Aorta (tissue), 5 donors: ENCODE measurements at places on chromosomes 12 and 14. TPM values are rescaled to one million over a fixed set of nuclear protein-coding genes. Genes with fewer than 3 reads are reported as not detected.

DNA sequence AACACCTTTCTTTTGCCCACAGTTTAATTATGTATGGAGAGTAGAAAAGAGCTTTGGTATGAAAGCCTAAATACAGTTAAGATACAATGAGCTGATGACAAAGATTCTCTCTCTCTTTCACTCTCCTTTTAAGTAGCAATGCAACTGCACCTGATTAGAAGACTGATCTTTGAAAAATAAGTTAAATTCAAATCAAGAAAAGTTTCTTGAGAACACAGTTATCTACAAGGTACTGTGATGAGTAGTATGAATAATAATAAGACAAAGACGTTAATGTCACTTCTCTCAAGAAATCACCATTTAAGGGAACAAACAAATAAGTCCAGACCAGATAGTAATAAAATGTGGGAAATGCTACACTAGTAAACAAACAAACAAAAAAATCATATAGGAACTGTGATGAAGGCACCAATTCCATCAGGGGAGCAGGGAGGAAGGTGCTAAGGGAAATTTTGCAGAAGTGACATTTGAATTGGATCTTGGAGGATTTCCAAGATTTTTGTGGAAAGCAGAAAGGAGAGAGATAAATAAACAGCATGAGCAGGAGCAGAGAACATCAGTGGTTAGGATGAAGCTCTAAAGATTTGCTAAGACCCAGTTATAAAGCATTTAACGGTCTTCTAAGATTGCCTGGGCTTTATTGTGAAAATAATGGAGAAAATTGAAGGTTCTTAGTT, 65.2 kb upstream of the STK38L start:
- no peaks in the 10 kb centered on the region for H3K27me3 ChIP-seq
- no peaks in the 10 kb centered on the region for H3K36me3 ChIP-seq
- H3K4me3 ChIP-seq, result no peak overlapping the region
- H3K4me1 ChIP-seq, result no peaks in the 10 kb centered on the region

GRCh38 chr12:8603286-8603685, 9.4 kb downstream of the AICDA start:
- H3K4me3 ChIP-seq, result no peak overlapping the region
- H3K27ac ChIP-seq, result no peak overlapping the region
- DNase-seq, result no peak
- H3K27me3 ChIP-seq, result no peaks in the 10 kb centered on the region
- H3K4me1 ChIP-seq, result no peaks in the 10 kb centered on the region
- no peaks in the 10 kb centered on the region for H3K36me3 ChIP-seq

DNA sequence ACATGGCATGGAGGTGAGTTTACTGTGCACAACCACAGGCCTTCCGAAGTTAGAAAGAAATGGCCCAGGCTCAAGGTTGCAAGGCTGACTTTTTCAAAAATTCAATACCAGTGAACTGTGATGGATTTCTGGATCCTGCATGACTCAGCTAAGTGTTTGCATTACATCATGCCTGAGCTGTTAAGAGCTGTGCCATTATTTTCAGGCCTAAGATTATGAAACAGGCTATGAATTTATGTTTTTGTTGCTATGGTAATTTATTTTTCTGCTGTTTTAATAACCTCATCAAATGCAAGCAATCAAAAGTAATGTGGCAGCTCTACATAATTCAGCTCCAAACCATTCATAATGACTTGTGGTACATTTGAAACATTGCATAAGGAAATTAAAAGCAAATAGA, 457.7 kb upstream of the TMEM132C start:
- DNase-seq, result no peak

GRCh38 chr12:131690320-131690719, 20.6 kb upstream of the SFSWAP start:
- H3K4me3 ChIP-seq, result no peak overlapping the region
- H3K27me3 ChIP-seq, result no peaks in the 10 kb centered on the region

DNA sequence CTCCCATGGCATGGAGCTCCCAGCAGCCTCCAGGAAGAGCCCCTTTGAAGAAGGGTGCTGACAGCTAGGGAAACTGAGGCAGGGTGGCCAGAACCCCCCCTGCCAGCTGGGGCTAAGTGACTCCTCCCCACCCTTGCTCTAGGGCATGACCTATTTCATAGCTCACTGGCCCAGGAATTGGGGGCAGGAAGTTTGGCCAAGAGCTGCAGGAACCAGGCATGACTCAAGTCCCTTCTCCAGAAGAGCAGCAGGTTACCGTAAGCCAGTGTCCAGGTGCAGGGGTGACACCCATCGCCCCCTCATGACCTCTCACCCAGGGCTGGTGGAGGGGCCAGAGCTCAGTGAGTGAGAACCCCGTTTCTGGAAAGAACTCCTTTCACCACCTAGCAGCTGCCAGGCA, 1.9 kb downstream of the RASAL1 start:
- H3K27ac ChIP-seq, result no peak overlapping the region
- H3K36me3 ChIP-seq, result no peaks in the 10 kb centered on the region
- no peaks in the 10 kb centered on the region for H3K27me3 ChIP-seq

GRCh38 chr12:32197421-32197820, 90.8 kb downstream of the BICD1 start:
- no peak for DNase-seq
- H3K4me1 ChIP-seq, result no peaks in the 10 kb centered on the region
- H3K27ac ChIP-seq, result no peak overlapping the region
- H3K27me3 ChIP-seq, result no peaks in the 10 kb centered on the region

- DNase-seq, result no peak
- peaks cover 6% of the 10 kb centered on the region for H3K4me1 ChIP-seq
- no peak overlapping the region for H3K4me3 ChIP-seq
- peak overlapping the region; percentile 95 for H3K27ac ChIP-seq
- H3K27me3 ChIP-seq, result no peaks in the 10 kb centered on the region
- no peaks in the 10 kb centered on the region for H3K36me3 ChIP-seq
Measured at GRCh38 chr12:27277846-27278260, 33.8 kb downstream of the STK38L start.

DNA sequence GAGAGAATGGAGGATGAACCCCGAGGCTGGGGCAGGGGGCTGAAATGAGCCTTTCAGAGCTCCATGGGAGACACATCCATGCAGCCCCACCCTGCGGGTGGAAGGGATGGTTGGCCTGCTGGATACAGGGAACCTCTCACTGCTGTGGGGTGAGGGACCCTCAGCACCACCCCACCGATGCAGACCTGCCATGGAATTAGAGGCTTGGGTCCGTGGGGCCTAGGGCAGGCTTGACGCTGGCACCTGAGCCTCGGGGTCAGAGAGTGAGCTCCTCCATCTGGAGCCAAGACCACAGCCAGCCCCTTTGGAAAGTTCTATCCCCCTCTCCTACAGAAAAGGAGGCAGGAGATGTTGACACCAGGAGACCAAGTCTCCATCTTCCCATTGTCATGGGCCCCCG, 7.4 kb upstream of the KRT74 start:
- H3K4me1 ChIP-seq, result no peaks in the 10 kb centered on the region
- H3K36me3 ChIP-seq, result no peaks in the 10 kb centered on the region
- no peaks in the 10 kb centered on the region for H3K27me3 ChIP-seq
- no peak overlapping the region for H3K4me3 ChIP-seq
- DNase-seq, result no peak

GRCh38 chr14:71472356-71473340, 459.6 kb upstream of the RGS6 start:
- H3K36me3 ChIP-seq, result no peaks in the 10 kb centered on the region
- H3K4me1 ChIP-seq, result no peaks in the 10 kb centered on the region
- no peak overlapping the region for H3K4me3 ChIP-seq
- DNase-seq, result no peak
- no peaks in the 10 kb centered on the region for H3K27me3 ChIP-seq

DNA sequence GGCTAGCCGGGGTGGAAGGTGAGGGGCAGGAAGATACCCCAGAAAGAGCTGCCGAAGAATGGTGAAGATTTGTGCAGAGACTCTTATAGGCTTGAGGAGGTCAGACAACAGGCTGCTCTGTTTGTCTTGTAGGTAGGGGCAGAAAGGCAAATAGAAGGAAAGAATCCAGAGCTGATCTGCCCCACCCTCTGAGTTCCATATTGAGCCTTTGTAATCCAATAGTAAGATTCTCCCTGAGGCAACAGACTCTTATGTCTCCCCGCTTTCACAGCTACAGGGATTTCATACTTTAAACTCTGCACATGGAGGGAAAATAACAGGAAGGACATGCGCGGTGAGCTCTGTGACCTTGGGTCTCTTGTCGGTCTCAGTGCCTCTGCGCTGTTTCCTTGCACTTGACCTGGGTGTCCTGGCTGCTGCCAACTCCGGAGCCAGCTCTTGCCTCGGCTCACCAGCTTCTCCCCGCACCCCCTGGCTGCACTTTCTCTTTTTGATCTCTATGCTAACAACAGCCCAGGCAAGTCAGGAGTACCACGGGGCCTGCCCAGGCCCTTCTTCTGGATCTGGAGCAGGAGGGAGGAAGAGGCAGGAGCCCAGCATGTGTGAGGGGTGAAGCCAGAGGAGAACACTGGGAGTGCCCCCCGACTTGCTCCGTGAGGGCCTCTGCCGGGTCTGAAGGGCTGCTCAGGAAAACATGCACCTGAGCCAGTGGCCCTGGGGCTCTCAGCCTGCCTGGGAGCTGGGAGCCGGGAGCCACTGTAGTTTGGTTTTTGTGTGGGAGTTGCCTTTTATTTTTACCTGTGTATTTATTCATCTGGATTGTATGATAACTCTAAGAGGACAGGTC, 75.8 kb downstream of the PPP1R36 start:
- no peak overlapping the region for H3K27ac ChIP-seq
- H3K27me3 ChIP-seq, result no peaks in the 10 kb centered on the region
- DNase-seq, result no peak
- H3K4me3 ChIP-seq, result no peak overlapping the region
- no peaks in the 10 kb centered on the region for H3K36me3 ChIP-seq

DNA sequence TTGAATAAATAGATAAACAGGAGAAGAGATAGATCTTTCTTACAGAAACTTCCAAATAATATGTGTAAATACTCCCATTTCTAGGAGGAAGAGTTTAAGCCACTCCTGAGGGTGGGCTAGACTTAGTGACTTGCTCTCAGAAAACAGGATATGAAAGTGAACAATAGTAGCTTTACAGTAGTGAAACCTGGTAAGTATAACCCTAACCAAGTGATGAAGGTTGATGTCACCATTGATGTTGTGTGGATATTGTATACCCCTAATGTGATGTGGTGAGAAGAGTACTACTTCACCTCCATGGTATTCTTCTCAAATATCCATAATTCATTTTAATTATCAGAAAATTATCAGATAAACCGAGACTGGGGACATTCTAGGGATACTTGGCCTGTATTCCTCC, 20.9 kb downstream of the AKAP6 start:
- H3K36me3 ChIP-seq, result no peaks in the 10 kb centered on the region
- H3K4me1 ChIP-seq, result no peaks in the 10 kb centered on the region
- no peaks in the 10 kb centered on the region for H3K27me3 ChIP-seq
- DNase-seq, result no peak
- no peak overlapping the region for H3K27ac ChIP-seq
- no peak overlapping the region for H3K4me3 ChIP-seq

- no peak for DNase-seq
- H3K4me3 ChIP-seq, result no peak overlapping the region
- no peaks in the 10 kb centered on the region for H3K4me1 ChIP-seq
- no peaks in the 10 kb centered on the region for H3K36me3 ChIP-seq
- no peaks in the 10 kb centered on the region for H3K27me3 ChIP-seq
Measured at GRCh38 chr14:87264272-87264785, 728.7 kb downstream of the GALC start.

DNA sequence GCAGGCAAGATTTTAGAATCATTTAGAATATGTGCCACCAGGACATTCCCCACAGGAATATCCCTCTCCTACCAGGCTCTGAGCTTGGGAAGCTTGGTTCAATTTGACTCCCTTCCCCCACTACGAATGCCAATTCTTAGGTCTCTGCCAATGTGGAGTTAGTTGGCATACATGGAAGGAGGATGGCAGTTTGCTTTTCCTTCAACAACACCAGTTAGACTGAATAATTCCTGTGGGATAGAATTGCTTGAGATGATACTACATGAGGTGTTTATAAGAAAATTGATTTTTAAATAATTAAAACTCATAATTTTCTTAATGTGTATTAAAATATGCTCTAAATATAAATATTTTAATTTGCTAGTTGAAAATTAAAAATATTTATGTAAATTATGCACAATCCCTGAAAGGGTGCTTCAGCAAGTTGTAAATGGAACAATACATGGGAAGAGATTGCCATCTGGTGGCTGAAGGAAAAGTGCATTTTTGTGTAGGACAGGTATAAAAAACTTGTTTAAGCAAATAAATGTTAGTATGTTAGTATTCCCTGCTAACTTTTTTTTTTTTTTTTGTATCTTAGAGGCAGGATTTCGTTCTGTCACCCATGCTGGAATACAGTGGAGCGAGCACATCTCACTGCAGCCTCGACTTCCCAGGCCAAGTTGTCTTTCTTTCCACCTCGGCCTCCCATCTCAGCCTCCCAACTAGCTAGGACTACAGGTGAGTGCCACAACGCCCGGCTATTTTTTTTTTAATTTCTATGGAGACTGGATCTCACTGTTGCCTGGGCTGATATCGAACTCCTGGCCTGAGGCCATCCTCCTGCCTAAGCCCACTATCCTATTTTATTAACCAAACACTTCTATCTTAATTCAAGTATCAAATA, 25.8 kb upstream of the STRAP start:
- H3K4me1 ChIP-seq, result peaks cover 2% of the 10 kb centered on the region
- no peaks in the 10 kb centered on the region for H3K36me3 ChIP-seq
- no peaks in the 10 kb centered on the region for H3K27me3 ChIP-seq
- peak overlapping the region; percentile 36 for H3K27ac ChIP-seq

- peaks cover 5% of the 10 kb centered on the region for H3K4me1 ChIP-seq
- peak overlapping the region; percentile 80 for H3K27ac ChIP-seq
- no peaks in the 10 kb centered on the region for H3K27me3 ChIP-seq
- peak; percentile 63 for DNase-seq
Measured at GRCh38 chr12:20629414-20630156, 65.5 kb upstream of the SLCO1C1 start.

DNA sequence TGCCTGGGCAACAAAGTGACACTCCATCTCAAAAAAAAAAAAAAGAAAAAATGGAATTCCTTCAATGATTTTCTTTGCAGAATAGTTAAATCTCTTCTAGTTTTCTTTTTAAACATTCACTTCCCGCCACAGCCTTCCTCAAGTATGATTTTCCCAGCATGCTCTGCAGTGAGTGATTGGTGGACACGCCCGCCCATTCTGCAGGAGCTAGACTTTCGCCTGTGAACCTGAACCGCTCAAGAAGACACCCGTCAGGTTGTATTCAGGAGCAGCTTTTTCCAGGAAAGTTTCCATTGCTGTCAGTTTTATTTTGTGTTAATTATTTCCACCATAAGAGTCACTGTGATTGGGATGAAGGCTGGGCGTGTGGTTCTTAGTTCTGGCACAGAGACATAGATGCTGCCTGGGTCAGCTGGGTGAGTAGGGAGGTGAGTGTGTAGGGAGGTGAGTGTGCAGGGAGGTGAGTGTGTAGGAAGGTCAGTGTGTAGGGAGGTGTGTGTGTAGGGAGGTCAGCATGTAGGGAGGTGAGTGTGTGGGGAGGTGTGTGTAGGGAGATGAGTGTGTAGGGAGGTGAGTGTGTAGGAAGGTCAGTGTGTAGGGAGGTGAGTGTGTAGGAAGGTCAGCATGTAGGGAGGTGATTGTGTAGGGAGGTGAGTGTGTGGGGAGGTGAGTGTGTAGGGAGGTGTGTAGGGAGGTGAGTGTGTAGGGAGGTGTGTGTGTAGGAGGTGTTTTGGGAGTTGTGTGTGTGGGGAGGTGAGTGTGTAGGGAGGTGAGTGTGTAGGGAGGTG, 76.2 kb downstream of the KIF26A start:
- no peak overlapping the region for H3K27ac ChIP-seq
- no peak for DNase-seq
- no peaks in the 10 kb centered on the region for H3K4me1 ChIP-seq
- H3K36me3 ChIP-seq, result no peaks in the 10 kb centered on the region
- no peak overlapping the region for H3K4me3 ChIP-seq

The KRR1 gene
- total RNA-seq, result 38.6 TPM

The EIF5 gene
- 202 TPM for total RNA-seq

The SLC5A8 gene
- not detected for total RNA-seq

The OAS1 gene
- 25.0 TPM for total RNA-seq

The NGDN gene
- 30.8 TPM for total RNA-seq

The PZP gene
- total RNA-seq, result 0.29 TPM

The GYS2 gene
- total RNA-seq, result 0.15 TPM

The RTL1 gene
- not detected for total RNA-seq

The RIMBP2 gene
- 1.0 TPM for total RNA-seq
